Activated T-cell treated with anti-CD3 and anti-CD28 coated beads for 4 hours (primary cell): ENCODE measurements at places on chromosomes 6 and 20.

DNA sequence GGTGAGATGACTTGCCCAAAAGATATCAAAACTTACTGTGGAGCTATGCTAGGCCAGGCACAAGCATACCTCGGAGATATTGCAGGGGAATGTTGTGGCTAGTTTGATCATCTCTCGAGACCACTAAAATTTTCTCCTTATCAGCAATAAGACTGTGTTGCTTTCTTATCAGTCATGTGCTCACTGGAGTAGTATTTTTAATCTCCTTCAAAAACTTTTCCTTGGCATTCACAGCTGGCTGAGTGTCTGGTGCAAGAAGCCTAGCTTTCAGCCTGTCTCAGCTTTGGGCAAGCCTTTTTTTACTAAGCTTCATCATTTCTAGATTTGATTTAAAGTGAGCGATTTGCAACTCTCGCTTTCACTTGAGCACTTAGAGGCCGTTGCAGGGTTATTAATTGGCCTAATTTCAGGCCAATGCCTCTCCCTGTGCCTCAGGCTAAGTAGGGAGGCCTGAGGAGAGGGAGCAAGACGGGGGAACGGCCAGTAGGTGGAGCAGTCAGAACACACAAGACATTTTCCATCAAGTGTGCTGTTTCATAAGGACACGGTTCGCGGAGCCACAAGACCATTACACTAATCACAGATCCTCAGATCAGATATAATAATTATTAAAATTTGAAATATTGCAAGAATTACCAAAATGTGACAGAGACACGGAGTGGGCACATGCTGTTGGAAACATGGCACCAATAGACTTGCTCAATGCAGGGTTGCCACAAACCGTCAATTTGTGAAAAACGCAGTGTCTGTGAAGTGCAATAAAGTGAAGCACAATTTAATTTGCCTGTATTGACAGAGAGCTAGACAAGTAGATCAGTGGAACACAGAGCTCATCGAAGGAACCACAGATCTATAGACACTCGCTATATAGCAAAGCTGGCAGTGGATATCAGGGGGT lies 106.8 kb upstream of the SIRPG start:
- peak; percentile 52 for DNase-seq

GRCh38 chr6:131733376-131734016 lies 22.7 kb upstream of the CTAGE9 start:
- DNase-seq = no peak

DNA sequence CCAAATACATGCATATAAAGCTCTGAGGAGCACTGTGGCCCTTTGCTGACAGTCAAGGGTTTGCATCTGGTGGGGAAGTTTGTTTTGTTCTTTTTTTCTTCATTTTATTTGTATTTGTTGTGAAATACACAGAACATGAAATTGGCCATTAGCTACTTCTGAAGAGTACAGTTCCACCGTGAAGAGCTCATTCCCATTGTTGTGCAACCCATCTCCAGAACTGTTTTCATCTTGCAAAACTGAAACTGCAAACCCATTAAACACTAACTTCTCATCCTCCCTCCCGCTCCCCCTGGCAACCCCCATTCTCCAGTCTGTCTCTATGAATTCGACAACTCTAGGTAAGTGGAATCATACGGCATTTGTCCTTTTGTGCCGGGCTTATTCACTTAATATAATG lies 231.3 kb downstream of the TFAP2C start:
- no peak for DNase-seq

- no peak for DNase-seq
Measured at GRCh38 chr6:53735896-53736295, 58.9 kb upstream of the LRRC1 start.

GRCh38 chr6:53704700-53705099 lies 39.1 kb upstream of the KLHL31 start:
- no peak for DNase-seq

DNA sequence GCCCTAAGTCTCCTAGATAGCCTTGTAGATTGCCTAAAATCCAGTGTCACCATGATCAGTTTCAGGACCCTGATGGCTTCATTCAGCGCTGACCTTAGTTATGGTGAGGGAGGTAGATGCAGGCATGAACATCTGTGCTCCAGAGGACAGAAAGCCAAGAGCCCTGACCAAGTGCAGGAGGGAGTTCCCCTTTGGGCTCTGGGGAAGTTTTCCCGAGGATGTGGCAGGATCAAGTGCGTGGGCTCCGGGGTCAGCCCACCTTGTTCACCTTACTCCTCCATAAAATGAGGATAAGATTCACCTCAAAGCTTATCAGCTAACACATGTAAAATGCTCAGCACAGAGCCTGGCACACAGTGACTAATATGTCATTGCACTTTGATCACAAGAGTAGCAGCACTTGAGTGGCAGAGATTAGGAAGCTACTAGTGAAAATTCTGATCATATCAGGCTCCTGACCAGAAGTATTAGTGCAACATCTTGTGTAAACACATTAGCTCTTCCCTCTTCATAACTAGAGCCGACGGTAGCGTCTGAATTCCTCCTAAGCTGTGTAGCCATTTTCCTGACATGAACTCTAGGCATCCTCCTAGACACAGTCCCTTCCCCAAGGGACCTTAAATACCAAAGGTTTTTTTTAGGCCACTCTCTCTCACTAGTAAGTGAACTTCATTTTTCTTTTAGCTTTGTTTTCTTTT lies 125.2 kb downstream of the SULF2 start:
- DNase-seq = no peak

- DNase-seq = no peak
Measured at GRCh38 chr6:26358511-26358981, 6.5 kb upstream of the BTN3A2 start.

GRCh38 chr20:37977786-37978185 lies 55.5 kb downstream of the TTI1 start:
- no peak for DNase-seq

DNA sequence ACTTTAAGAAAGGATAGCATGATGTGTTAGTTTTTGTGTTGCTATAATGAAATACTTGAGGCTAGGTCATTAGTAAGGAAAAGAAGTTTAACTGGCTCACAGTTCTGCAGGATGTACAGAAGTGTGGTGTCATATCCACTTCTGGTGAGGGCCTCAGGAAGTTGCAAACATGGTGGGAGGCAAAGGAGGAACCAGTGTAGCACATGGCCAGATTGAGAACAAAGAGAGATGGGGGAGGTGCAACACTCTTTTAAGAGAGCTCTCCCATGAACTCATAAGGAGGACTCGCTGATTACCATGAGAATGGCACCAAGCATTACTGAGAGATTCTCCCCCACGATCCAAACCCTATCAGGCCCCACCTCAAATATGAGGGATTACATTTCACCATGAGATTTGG lies 265.4 kb downstream of the RIMS1 start:
- DNase-seq = no peak

DNA sequence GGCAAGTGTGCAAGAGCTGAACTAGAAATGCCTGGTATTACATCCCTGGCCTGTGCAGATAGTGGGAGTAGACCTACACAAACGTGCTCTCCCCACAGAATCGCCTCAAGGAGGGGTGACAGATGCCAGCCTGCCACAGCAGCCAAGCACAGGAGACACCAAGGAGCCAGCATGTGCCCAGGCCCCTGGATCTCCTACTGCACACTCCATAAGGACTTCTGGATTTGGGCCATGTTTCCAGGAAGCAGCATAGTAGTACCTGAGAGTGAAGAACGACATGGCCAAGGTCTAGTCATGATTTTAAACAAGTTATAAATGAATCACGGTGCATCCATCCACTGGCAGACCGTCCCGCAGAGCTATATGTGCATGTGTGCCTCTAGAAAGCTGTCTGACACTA lies 232.2 kb downstream of the SYNDIG1 start:
- DNase-seq = no peak

GRCh38 chr6:168302534-168302933 lies 17.0 kb downstream of the DACT2 start:
- DNase-seq = no peak

DNA sequence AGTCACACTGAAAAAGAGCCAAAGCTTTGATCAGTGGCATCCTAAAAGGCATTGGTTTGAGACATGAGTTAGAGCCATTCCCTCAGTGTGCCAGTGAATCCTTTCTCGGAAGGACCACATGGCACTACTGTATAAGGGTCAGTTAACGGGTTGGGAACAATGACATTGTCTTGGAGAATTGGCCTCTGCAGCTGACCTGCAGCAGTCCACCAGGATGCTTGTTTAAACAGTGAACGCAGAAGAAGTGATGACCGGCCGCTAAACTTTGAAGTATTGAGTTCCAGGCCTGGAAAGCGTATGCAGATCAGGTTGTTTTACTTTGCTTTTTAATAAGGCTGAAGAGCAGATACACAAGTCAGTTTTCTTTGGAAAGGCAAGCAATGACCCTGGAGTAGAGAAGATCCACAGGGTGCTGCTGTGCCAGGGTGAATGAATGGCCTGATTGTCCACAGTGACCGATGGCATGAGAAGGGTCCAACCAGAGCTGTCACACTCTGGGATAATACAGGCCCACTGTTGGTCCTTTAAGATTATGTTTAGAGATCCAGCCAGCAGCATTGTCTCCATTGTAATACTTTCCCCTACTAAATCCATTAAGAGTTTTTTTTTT lies 57.8 kb downstream of the GMPR start:
- no peak for DNase-seq

GRCh38 chr6:11469684-11470083 lies 67.9 kb upstream of the TMEM170B start:
- DNase-seq = no peak

DNA sequence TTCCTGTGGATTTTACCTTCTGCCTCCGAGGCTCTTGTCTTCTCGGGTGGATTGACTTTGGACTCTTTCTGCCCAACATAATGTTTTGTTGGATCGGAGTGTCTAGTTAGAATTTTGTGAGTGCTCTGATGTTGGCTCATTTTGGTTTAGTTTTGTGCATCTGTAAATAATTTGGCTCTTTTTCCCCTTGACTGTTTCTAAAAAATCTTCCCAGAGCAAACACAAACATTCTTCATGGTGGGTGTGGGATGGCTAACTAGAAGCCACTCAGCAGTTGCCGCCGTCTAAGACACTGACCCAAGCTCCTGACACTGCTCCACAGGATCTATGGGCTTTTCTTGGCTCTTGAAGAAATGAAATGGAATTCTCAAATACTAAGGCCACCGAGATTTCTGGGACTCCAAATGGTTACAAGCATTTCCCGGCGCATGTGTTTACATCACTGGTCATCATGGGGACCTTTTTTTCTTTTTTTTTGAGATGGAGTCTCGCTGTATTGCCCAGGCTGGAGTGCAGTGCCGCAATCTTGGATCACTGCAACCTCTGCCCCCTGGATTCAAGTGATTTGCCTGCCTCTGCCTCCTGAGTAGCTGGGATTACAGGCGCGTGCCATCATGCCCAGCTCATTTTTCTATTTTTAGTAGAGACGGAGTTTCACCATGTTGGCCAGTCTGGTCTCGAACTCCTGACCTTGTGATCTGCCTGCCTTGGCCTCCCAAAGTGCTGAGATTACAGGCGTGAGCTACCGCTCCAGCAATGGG lies 92.0 kb upstream of the FRMD1 start:
- DNase-seq = no peak

- no peak for DNase-seq
Measured at GRCh38 chr20:58523971-58524315, 8.7 kb upstream of the APCDD1L start.

DNA sequence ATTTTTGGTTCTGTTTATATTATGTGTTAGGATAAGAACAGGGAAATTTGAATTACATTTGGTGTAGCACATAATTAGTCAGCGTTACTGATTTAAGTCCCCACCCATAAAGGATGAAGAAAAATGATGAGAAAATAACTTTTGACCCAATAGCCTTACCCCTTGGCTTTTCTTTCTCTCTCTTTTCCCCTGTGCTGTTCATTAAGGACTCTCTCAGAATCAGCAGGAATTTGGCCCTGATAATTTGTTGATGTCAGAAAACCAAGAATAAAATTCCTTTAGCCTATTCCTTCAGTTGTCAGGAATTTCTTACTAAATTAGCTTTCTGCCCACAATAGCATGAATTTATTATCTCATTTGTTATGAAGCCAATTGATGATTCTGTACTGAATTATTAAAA lies 18.5 kb downstream of the PLCB1 start:
- DNase-seq = no peak

DNA sequence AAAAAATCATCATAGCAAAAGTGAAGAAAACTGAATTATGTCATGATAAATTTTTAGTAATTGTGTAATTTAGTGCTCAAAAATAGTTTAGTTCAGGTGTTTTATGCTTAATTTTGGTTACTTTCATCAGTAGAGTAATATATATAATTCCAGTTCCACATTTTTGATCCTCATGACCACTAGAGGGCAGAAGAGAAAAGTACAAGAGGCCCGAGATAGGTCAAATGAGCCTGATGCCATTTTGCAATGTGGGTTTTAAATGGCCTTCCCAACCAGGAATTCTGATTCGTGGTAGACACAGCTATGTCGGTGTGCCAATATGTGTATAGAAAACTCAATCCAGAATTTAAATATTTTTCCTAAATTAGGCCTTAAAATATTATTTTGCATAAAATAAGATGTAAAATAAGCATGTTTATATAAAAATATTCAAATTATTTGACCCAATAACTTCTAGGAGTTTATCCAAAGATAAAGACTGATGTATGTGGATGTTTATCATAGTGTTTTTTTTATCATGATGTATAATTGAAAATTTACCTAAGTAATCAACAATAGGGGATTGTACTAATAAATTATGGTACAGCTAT lies 159.7 kb upstream of the RPS6KA2 start:
- no peak for DNase-seq

GRCh38 chr6:38155144-38155543 lies 335.6 kb downstream of the ZFAND3 start:
- no peak for DNase-seq

- no peak for DNase-seq
Measured at GRCh38 chr20:34988191-34988540, 32.5 kb downstream of the MYH7B start.

DNA sequence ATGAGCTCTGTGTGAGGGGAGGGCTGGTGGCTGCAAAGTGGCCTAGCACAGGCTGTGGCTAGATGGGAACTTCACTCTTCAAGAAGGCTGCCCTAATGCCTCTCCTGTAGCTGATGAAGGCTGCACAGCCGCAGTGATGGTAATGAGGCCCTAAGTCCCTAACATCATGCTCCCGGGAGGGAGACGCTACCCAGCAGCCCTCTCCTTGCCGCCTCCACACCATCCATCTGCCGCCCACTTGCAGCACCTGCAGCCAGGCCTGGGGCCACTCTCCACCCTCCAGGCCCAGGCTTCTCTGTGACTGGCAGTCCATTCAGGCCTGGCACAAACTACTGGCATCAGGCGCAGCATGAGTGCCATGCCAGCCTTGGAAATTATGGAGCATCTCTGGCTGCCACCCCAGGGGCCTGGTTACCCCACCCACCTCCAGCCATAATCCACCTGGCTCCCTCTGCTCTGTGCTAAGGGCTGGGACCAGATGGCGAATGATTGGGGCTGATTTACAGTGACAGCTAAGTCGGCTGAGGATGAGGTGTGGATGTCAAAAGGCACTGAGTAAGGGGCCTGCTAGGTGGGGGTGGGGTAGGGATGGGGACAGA lies 284.2 kb downstream of the LRFN2 start:
- DNase-seq = no peak
